ENCODE measurements at places on chromosomes 3 and 15.

GRCh38 chr3:100796556-100796955 is 87.3 kb downstream of the TFG start:
- DNase-seq = peak; percentile 19

GRCh38 chr15:39591896-39592315 is 11.0 kb downstream of the THBS1 start:
- no peak for DNase-seq

- peak; percentile 90 for DNase-seq
Observed at GRCh38 chr3:43894176-43895049, 203.7 kb downstream of the ABHD5 start.

DNA sequence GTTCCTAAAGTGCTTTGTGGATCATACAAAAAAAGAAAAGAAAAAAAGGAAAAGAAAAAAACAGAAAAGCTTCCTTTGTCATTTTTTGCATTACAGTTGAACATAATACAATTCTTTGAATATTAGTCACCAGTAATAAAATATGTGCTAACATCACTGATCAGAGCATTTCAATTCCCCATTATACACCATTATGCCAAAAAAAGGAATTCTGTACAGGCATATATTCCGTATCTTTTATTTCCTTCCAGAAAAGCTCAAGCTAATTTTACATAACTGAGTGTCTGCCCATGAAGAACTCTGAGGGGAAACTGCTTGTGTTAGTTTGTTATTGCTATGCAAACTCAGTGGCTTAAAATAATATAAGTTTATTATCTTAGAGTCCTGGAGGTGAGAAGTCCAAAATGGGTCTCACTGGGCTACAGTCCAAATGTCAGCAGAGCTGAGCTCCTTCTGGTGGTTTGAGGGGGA is 377.9 kb downstream of the GAP43 start:
- DNase-seq = no peak

- DNase-seq = no peak
Observed at GRCh38 chr3:48592519-48593087, 2.5 kb downstream of the COL7A1 start.

GRCh38 chr15:77869021-77869895 is 208.3 kb downstream of the TBC1D2B start:
- DNase-seq = peak; percentile 28

- DNase-seq = peak; percentile 60
Observed at GRCh38 chr3:156816091-156816793, 9.9 kb upstream of the LEKR1 start.

DNA sequence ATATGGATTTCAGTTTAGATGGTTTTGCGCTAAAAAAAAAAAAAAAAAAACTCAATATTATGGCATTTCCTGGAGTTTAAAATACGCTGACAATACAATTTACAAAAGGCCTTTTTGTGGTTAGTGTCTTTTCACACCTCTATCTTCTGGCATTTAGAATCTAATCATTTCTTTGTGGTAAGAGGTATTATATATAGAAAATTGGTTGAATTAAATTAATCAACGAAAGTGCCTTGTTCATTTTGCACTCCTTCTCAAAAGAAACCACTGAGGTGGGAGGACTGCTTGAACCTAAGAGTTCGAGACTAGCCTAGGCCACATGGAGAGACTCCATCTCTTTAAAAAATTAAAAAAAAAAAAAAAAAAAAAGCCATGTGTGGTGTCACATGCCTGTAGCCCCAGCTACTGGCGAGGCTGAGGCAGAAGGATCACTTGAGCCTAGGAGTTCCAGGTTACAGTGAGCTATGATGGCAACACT is 90.0 kb upstream of the ICE2 start:
- DNase-seq = no peak

DNA sequence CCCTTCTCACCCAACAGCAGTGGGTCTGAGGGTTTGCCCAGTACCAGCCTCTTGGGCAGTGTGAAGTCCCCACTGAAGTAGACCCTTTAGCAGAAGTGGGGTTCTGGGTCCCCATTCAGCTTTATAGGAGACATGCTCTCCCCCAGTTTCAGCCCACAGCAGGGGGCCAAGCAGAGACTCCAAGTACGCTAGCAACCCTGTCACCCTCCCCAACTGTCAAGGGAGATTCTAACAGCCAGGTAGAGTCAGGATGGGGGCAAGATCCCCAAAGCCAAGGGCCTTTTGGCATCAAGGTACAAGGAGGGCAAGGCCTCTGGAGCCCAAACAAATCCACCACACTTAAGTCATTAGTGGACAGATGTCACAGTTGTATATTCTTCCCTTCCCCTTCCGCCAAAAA is 1.8 kb downstream of the RBPMS2 start:
- no peak for DNase-seq

Measured in tongue (tissue), 3 donors.